ENCODE measurements at places on chromosomes 1 and 21.

DNA sequence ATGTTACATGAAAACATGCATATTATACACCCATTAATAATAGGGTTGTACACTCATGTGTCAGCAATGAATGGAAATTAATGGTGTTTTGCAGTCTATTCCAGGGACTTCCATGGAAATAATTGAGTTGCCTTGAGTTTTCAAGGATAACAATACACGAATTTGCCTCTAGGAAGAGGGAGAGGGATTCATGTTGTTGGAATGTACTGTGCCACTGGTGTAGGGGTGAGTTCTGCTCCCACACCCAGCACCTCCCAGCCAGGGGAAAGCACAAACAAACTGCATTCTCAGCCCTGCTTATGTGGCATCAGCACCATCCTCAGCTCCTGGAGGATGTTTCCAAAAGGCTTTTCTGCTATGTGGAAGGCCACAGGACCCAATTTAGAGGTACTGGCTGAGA lies 57.8 kb downstream of the BCAR3 start:
- DNase-seq: peak; percentile 64

DNA sequence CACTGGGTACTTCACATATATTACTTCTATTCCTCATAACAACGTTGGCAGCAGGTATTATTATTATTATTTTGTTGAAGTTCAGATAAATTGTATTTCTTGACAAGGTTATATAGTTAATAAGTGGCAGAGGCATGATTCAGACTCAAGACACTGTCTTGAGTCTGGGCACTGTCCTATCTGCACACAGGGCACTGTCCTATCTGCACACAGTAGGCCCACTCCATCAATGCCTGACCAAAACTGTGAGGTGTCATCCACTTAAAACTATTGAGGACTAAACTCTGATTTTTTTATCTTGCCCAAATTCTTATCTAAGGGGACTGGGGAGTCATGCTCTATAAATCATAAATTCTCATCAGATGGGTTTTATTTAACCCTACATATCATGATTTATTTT lies 23.8 kb upstream of the IER5 start:
- DNase-seq: no peak

- no peak for DNase-seq
These were observed 274.9 kb downstream of the NUF2 start for GRCh38 chr1:163596541-163597258.

GRCh38 chr1:59391212-59392179 lies 94.6 kb downstream of the FGGY start:
- no peak for DNase-seq

- no peak for DNase-seq
These were observed 603.3 kb downstream of the PTPRC start for GRCh38 chr1:199242147-199242546.

DNA sequence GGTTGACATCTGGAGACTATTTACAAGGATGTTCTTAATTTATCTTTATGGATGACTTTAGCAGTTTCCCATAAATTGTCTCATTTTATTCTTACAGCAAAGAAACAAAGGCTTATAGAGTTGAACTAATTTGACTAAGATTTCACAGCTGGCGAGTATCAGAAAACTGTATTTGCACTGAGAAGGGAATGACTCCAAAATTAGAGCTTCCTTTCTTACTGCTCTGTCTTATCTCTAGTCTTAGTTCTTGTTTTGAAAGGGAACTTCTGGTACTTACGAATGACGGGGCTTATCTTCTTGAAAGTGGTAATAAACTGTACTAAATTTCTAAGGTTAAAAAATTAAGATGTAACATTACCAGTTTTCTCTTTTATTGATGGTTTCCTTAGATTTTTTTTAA lies 13.6 kb downstream of the CNST start:
- DNase-seq: no peak

- DNase-seq: no peak
These were observed 59.6 kb downstream of the ZNF678 start for GRCh38 chr1:227622739-227623475.

DNA sequence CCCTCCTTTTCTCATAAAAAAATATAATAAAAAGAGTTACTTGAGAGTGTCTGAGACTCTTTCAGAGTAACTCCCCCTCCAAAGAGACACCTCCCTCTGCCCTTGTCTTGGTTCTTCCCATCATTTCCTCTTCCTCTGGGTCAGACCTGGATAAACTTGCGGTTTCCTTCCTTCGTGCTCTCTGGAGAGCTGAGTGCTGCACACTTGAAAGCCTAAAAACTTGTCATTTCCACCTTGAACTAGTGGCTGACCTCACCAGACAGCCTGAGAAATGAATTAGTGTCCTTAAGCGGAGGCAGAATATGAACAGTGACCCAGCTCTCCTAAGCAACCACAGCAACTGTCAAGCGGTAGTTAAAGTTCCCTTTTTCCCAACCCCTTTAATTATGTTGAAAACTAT lies 88.4 kb upstream of the PROX1 start:
- DNase-seq: no peak

DNA sequence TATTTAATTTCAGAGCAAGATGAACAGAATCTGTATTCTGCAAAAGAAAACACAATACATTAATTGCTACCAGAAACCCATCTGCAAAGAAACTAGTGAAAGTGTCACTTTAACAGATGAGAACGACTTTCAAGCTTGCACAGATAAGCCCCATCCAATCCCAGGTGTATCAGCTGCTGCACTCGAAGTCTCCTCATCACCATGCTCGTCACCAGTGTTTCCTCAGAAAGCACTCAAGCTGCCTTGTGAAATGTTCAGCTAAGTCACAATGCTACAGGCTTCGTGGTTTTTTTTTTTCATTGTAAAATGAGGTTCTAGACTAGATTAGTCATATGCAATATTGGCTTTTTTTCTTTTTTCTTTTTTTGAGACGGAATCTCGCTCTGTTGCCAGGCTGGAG lies 3.3 kb upstream of the TOMM20 start:
- no peak for DNase-seq

GRCh38 chr1:153494976-153495535 lies 34.6 kb upstream of the S100A7 start:
- no peak for DNase-seq

- no peak for DNase-seq
These were observed 257.1 kb downstream of the DYRK1A start for GRCh38 chr21:37623689-37624088.

- no peak for DNase-seq
These were observed 14.3 kb downstream of the GMEB1 start for GRCh38 chr1:28682840-28683239.

DNA sequence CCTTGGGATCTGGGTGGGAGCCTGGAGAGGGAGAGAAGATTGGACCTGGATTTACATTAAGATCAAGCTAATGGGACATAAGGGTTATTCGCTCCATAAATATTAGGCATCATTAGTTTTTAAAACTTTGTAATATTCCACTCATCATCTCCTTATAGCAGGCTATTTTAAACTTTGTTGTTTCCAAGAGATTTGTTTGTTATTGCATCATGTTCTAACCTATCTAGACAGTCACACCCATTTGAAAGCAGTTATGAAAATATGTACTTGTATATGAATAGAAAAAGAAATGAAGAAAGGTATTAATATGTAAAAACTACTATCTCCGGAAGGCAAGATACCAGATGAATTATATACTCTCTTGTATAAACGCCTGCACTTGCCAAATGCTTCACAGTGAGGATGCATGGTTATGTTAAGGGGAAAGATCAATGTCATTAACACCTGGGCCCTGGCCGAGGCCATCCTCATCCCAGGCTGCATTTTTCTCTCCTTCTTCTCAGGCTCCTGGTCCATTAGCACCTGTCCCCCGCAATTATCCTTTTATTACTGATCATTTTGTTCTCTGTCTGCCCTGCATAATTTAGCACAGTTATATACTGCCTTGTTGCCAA lies 468.2 kb downstream of the MATN1 start:
- DNase-seq: no peak

- no peak for DNase-seq
These were observed 2.1 kb downstream of the BRINP3 start for GRCh38 chr1:190475421-190476141.

DNA sequence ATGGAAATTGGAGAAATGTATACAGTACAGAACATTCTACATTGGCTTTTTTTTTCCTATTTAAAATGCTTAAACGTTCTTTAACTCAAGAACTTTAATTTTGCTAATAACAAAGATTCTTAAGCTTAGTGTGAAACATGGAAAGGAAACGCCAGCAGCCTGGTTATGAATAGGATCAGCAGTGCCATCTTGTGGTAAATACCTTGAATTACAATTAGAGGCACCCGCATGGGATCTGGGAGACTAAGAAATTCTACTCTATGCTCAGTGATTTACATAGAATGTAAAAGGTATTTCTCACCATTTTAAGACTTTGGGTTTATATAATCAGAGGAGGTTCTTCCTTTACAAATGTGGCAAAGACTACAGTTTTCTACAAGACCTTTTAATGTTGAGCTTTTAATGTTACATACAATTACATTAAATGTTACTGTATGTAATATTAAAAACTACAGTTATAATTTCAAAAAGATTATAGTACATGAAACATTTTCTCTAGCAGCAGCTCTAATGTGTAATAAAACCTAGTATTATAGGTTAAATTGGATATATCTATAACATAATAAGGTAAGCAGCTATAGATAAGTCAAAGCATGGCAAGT lies 32.1 kb upstream of the APOBEC4 start:
- DNase-seq: no peak

DNA sequence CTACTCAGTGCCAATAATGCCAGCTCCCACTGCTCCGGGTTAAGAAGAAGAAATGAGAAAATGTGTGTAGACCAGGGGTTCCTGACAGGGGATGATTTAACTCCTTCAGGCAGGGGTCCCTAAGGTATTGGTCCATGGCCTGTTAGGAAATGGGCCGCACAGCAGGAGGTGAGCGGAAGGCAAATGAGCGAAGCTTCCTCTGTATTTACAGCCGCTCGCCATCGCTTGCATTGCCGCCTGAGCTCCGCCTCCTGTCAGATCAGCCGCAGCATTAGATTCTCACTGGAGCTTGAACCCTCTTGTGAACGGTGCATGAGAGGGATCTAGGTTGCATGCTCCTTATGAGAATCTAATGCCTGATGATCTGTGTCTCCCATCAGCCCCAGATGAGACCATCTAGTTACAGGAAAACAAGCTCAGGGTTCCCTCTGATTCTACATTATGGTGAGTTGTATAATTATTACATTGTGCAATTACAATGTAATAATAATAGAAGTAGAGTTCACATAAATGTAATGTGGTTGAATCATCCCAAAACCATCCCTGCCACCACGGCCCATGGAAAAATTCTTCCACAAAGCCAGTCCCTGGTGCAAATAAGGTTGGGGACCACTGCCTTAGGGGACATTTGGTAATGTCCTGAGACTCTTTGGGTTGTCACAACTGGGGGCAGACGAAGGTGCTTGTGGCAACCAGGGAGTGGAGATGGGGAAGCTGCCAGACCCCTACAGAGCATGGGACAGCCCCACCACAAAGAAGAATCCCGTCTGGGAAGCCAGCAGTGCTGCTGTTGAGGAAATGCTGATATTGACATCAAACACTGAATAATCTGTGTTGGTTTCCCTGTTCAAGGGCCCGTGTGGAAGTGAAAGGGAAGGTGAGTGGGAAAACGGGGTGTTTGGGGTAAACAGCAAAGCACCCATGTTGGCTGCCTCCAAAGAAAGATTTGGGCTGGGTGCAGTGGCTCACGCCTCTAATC lies 60.8 kb downstream of the DHRS3 start:
- no peak for DNase-seq

DNA sequence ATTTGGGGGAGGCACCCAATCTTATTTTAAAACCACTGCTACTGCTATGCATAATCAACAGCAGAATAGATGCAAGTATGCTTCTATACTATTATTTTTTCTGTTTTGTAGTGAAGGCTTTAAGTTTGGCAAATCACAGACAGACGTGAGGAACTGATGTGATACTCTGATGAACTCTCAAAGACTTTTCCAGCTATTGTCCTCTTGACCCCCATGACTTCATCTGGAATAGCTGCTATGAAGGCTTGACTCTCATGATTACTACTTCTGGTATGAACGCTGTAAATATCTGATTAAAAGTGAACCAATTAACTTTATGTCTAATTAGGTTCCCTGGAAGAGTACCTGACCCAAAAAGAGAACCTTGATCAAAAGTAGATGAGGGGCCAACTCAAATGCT lies 49.1 kb downstream of the EYA3 start:
- DNase-seq: no peak

GRCh38 chr1:46506470-46507219 lies 17.0 kb downstream of the DMBX1 start:
- DNase-seq: no peak

DNA sequence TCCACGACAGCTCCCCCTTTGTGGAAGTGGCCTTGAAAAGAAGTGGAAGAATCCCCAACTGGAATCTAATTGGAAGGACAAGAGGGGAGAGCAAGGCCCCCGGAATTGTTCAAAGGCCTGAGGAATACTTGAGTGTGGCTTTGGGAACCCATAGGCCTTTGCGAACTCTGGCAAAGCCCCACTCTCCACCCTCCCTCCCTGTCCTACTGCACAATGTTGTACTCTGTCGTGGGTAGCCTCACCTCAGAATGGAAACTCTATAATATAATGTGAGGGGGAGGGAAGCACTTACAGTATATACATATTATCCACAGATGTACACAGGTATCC lies 28.5 kb downstream of the PLPP3 start:
- no peak for DNase-seq

GRCh38 chr1:45230537-45230936 lies 24.1 kb upstream of the ZSWIM5 start:
- DNase-seq: no peak

DNA sequence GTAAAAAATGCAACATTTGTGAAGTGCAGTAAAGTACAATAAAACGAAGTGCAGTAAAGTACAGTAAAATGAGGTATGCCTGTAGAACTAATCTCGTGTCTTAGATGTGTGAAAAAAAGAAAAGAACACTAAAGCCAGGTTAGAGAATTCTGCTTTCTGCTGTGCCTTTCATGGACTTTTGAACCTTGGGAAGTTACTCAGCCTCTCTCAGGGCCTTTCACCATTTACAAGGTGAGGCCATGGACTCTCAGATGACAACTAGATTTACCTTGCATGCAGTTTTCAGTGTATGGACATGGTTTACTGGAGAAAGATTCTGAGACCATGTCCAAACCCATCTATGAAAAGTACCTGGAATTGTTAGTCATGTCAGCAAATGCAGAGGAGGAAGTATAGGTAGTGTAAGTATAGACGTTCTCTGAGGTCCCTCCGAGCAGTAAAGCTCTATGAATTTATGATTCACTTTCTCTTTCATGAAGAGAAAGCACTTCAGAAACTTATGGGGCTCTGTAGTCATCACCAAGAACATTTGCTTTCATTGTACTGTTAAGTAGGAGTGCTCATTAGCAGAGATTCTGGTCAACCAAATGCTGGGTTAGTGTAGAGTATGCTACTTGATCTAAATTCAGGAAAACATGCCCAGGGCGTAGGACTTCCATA lies 143.1 kb downstream of the CACNA1E start:
- no peak for DNase-seq

- no peak for DNase-seq
These were observed 97.4 kb upstream of the IPO9 start for GRCh38 chr1:201731592-201731991.
